Dermis microvascular lymphatic vessel endothelial cell (primary cell): ENCODE measurements at places on chromosomes 3 and 15.
A peak's percentile ranks its signal among the peaks of the same experiment; 100 is the strongest.

- DNase-seq, result no peak
Measured at GRCh38 chr3:108448593-108448992, 61.8 kb downstream of the MYH15 start.

- peak; percentile 32 for DNase-seq
Measured at GRCh38 chr3:71478568-71478967, 105.0 kb downstream of the FOXP1 start.

DNA sequence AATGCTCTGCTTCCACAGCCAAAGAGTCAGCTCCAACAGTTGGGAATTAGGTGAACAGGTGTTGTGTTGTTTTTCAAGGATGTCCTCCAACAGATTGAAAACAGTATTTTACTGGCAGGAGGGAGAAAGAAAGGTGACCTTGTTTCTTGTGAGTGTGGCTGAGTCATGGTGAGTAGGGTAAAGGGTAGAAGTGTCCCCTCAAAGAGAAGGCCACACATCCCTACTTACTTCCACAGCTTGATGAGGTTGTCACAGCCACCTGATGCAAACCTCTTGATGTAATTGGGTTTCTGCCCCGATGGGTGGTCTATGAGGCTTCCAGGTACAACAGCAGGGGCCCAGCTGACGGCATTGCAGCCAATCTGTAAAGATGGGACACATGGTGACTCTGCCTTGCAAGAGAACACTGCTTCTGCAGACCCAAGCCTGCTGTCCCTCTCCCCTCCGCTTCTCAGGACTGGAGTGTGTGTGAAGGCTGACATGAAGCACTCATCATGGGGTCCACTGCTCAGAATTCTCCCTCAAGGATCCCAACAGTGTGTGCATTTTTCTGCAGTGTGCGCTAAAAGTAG lies 12.7 kb upstream of the GHRL start:
- DNase-seq, result no peak

DNA sequence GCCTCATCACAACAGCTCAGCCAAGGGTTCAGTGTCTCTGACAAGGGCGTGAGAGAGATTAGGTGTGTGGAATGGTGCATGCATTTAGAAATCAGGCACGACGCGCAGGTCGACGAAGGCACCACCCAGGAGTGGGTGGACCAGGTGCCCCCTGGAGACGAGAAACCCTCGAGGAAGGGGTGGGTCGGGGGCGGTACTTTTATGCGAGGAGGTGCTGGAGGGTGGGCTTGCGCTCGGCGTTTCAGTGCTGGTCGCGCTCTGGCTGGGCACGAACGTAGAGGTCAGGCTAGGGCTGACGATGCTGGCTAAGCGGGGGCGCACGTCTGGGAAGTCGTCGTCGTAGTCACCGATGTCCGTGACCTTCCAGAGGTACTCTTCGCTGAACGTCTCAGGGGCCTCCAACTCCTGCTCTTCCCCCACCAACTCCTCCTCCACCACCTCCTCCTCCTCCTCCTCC lies 393 bp downstream of the ERICH6 start:
- no peak for DNase-seq

GRCh38 chr3:116476691-116477090 lies 31.4 kb upstream of the LSAMP start:
- DNase-seq, result no peak

DNA sequence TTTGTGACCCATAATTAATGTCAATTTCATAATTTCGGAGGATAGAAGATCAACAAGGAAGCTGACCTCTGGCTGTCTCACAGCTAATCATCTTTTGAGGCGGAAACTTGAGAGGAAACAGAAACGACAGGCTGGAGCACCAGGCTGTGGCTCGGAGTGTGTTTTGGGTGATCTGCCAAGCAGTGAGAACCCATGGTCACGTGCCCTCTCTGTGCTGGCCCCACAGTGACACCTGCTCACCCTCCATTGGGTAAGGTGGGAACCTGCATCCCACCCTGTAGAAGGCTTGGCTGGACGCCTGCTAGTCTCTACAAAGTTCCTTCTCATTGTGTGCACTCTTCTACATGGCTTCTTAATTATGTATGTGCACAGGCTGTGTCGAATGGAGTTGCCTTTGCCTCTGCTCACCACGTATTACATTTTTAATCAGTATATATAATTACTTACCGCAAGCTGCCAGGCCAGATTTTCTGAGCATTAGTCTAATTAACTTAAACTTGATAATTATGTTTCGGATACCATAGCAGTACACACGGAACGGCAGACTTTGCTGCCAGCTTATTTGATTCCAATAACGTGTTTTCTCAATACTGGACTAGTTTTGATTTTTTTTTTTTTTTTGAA lies 719.4 kb upstream of the CFAP20DC start:
- DNase-seq, result no peak
